ENCODE measurements at places on chromosomes 7 and 10.

DNA sequence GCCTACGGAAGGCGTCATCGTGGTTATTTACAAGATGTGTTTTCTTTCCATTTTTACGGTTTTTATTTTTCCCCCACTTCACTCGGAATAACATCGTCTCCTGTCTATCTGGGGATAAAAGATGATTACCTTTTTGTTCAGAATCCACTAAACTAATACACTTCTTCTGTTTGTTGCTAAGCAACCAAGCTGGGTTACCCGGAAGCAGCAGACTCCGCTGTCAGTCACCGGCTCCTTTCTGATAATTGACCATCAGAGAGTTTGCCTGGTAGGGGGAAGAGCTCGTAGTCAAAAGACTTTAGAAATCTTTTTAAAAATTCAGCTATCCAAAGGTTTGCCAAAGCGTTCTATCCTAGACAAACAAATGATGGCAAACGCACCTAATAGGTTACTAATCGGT lies 75.0 kb upstream of the SFMBT2 start:
- no peak for DNase-seq

GRCh38 chr7:37342176-37342687 lies 106.4 kb downstream of the ELMO1 start:
- DNase-seq: no peak

- no peak for DNase-seq
Observed at GRCh38 chr7:110442381-110442837, 648.5 kb upstream of the LRRN3 start.

DNA sequence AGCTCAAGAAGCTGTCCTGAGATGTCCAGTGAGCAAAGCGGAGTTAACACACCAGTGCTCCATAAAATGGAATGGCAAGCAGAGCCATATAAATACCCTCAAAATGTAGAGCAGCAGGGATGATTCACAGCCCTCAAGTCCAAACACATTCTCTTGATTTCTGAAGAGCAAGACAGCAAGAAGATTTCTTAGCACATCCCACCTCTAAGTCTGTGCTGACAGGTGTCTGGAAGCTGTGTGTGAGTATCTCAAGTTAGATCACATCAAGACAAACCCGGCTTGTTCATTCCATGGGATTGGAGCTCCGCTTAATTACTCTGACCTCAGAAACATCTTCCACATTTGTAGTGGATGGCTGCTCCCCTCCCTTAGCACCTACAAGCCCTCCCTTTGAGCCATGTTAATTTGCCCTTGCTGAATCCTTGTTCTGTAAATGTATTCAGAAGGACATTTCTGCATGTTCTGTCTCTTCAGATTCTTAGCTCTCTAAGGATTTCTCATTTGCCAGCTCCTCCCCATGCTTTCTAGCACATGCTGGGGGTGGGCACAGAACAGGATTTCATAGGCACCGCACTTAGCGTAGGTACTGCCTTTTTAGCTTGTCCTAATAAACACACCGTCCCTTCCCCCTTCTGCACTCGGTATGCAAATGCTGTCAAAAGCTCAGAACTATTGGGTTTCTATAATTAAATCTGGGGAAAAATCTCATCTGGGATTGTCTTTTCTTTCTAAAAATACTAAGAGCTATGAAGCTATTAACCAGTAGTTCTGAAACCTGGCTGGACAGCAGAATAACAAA lies 112.7 kb downstream of the CPXM2 start:
- no peak for DNase-seq

GRCh38 chr7:27201580-27202017 lies 1.7 kb upstream of the HOXA13 start:
- no peak for DNase-seq

DNA sequence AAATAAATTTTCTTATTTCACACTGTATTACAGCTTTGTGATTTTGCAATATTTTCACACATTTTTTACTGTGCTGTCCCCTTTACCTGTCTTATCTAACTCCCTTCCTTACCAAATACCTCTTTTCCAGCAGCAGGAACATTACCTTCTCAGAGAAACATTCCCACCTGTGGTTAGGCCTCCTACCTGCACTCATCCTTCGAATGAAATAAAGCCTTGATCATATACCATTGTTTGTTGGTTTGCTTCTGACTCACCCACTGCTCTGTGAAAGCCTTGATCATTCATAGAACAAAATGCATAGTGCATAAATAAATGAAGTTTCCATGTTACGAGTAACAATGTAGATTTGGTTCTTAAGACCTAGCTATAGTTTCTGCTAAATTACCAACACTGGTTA lies 256.3 kb downstream of the ARL4A start:
- no peak for DNase-seq

DNA sequence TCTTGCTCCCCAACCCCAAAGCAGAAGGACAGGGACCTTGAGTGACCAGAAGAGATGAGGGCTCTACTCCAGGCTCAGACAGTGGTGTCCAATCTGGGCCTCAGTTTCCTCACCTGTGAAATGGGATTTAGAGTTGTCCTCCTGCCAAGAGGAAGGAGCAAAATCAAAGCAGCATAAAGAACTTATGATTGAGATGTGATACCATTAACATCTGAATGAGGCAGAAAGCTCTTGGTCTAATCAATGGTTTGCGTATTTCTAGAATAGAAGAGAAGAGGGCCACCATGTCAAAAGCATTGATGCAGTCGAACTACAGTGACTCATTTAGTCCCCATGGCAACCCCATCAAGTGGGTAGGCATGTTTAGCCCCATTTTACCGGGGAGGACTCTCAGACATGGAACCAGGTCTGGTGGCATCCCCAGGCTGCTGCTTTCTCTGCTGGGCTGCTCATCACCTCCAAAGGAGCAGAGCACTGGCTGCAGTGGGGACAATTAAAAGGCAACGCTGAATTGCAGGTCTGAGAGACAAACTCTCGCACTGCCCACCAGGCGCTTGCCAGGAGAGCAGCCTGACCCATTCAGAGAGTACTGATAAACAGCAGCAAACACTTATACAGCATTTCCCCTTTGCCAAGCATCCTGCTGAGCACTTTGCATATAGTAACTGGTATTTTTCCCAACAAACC lies 175.9 kb downstream of the NEURL1 start:
- no peak for DNase-seq

DNA sequence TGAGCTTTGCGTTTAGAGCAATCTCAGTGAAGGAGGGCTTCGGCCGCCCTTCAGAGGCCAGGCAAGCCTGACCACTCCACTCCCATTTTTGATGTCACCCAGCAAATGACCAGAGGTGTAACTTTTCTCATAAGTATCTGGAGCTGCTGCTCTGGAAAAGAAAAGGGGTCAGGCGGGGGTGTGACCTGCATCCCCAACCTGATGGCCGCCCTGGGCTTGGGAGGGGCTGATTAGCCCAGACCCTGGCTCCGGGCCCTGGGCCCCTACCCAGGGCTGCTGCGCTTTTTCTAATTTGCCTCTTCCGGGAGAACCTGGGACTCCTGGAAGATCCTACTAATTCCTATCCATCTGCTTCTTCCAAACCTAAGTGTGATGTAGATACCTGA lies 9.6 kb upstream of the EBF3 start:
- DNase-seq: no peak

GRCh38 chr10:34966451-34966850 lies 123.7 kb downstream of the CUL2 start:
- peak; percentile 21 for DNase-seq

GRCh38 chr7:75984130-75985008 lies 10.0 kb downstream of the TMEM120A start:
- DNase-seq: no peak

- no peak for DNase-seq
Observed at GRCh38 chr10:48511875-48512231, 93.0 kb downstream of the ARHGAP22 start.

- no peak for DNase-seq
Observed at GRCh38 chr7:158321936-158322615, 265.5 kb downstream of the PTPRN2 start.

- no peak for DNase-seq
Observed at GRCh38 chr7:120944826-120945562, 5.6 kb upstream of the ING3 start.

DNA sequence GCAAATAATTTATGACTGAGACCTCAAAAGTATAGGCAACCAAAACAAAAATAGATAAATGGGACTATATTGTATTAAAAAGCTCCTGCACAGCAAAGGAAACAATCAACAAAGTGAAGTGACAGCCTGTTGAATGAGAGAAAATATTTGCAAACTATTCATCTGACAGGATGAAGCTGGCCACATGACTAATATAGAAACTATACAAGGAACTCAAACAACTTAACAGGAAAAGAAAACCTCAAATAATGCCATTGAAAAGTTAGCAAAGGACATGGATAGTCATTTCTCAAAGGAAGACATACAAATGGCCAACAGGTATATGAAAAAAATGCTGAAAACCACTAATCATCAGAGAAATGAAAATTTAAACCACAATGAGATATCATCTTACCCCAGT lies 245.1 kb downstream of the STK31 start:
- DNase-seq: peak; percentile 10

DNA sequence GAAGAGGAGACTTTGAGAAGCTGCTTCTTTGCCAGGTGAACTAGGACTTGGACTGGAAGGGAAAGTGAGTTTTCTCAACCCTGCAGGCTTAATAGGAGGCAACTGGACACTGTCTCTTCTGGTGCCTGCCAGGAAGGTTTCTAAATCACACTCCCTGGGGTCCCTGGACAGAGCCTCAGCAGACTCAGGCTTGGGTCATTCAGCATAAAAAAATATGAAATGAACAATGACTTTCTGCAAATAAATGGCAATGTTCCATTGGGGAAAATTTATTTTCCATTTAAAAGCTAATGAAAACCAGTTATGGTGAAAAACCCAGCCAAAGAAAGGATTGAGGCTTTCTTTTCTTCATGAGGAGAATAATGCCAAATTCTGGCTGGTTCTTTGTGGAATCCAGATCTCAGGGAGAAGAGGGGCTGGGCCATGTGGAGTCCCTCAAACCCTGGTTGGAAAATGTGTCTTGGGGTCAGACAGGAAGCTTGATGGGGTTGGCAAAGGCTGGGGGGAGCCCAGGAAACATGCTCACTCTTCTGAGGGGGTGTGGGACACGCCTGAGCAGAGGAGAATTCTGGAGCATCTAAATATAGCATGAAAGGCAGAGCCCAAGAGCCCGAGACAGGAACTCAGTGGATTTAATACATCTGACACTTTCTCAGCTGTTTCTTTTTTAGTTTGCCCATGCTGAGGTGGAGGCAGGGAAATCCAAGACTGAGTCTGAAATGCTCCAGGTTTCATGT lies 65.2 kb upstream of the EMX2 start:
- DNase-seq: no peak

GRCh38 chr7:12586271-12586670 lies 15.8 kb downstream of the SCIN start:
- DNase-seq: no peak

DNA sequence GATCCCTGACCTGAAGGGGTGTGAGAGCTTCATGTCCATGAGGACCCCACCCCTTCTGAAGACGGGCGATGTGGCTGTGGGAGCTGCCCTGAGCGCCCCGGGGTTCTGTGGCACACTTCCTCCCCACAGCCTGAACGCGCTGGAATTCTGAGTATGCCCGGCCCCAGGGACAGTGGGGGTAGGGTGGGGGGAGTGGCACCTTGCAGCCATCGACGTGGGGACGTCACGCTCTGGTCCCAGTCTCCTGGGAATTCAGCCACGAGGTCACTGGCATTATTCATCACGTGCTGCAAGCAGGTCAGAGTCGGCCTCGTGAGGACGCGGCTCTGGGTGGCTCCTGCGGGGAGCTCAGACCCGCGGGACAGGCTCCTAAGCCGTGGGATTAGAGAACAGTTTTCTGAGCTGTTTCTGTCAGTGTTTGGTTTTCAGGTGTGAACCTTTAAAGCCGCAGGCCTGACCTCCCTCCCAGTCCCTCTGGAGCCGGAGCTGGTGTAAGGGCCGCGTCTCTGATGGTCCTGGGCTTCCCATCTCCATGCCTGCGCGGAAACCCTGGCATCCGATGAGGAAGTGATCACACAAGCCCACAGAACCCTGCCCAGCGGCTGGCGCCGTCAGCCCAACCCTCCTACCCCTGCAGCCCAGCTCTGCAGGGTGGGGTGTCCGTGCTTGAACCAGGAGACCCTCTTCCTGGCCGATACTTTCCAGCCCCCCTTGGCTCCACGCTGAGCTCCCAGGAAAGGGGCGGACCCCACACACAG lies 16.1 kb downstream of the GPR146 start:
- DNase-seq: no peak

DNA sequence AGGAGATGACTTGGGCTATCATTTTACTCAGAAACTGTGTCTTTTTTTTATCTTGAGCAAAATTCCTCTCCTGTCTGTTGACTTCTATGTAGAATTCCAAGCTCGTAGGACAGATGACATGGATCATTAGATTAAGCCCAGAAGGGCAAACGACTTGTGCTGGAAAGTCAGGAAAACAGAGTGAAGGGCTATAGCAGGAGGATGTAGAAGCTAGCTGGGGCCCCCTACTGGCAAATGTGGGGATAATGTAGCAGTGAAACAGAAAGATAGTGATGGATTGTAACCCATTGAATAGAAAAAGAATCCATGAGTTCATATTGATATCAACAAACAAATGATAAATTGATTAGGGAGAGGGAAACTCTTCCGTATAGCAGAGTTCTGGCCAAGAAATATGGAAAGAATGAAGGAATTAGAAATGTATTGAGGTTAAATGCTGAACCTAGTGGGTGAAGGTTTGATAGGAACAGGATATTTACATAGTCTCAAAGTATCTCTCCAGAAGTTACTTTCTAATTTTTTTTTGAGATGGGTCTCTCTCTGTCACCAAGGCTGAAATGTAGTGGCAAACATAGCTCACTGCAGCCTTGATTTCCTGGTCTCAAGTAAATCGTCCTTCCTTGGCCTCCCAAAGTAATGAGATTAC lies 103.6 kb downstream of the LYZL1 start:
- DNase-seq: no peak

- no peak for DNase-seq
Observed at GRCh38 chr10:57759777-57760176, 507.9 kb downstream of the IPMK start.

DNA sequence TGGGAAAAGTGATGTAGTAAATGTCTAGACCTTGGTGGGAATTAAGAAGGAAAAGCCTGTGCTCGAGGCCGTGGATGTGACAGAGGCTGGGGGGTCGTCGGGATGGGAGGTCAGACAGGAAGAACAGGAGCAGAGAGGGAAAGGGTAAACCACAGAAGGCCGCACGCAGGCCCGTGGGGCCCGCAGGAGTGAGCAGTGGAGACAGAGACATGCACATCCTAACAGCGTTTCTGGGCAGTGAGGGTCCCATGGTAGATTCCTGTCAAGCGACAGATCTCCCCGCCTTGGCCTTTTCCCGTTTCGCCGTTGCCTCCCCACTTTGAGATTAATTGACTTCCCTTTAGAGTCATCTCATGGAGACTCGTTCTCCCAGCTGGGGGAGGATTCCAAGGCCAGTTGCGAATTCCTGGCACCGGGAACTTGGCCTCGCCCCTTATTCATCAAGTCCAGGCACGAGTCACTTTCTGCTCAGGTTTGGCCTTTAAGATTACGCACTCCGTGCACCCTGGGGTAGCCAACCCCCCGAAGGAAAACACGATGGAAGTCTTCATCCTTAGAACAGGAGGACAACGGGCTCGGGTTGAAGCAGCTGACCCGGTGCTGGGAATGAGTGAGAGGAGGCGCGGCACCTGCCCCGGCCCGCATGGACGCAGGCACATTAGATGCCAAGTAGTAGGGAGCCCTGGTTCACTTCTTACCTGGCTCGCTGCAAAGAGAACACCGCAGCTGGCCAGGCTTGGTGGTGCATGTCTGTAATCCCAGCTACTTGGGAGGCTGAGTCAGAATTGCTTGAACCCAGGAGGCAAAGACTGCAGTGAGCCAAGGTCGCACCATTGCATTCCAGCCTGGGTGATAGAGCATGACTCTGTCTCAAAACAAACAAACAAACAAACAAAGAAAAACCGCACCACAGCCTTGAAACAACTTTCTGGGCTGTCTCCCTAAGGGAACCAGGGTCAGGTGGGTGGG lies 315.2 kb upstream of the SHH start:
- DNase-seq: no peak

All from astrocyte (in vitro differentiated cells and primary cell).